ENCODE measurements at places on chromosomes 3 and 15. TPM values are rescaled to one million over a fixed set of nuclear protein-coding genes. Genes with fewer than 3 reads are reported as not detected.

Gene NR1I2
- polyA plus RNA-seq = not detected

Gene GOLGA8Q
- 0.43 TPM for polyA plus RNA-seq

Gene ASB14
- polyA plus RNA-seq = 0.27 TPM

Gene CASR
- not detected for polyA plus RNA-seq

Gene GTF2E1
- polyA plus RNA-seq = 15.9 TPM

Gene IL5RA
- not detected for polyA plus RNA-seq

Gene CAMK2N2
- polyA plus RNA-seq = not detected

Gene CCR3
- polyA plus RNA-seq = not detected

DNA sequence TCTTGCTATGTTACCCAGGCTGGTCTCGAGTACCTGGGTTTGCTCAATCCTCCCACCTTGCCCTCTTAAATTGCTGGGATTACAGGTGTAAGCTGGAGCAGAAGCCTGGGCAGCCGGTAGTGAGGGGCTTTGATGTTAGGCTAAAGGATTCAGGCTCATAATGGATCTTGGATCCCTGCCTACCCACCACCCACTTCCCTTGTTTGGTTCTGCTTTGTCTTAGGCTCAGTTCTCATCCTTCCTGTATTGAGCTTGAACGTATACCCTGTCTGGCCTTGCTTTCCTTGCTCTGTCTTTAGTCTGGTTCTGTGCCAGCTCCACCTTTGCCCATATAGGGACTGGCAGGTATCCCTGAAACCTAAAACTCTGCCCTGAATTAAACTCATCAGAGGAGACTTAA lies 1.7 kb downstream of the PPCDC start:
- no peak for DNase-seq

- DNase-seq = no peak
These were observed 29.6 kb downstream of the CX3CR1 start for GRCh38 chr3:39250116-39250747.

- DNase-seq = no peak
These were observed 3.1 kb upstream of the TTLL3 start for GRCh38 chr3:9806688-9807589.

GRCh38 chr15:67839499-67839928 lies 331 bp downstream of the RNU6-1 start:
- no peak for DNase-seq

DNA sequence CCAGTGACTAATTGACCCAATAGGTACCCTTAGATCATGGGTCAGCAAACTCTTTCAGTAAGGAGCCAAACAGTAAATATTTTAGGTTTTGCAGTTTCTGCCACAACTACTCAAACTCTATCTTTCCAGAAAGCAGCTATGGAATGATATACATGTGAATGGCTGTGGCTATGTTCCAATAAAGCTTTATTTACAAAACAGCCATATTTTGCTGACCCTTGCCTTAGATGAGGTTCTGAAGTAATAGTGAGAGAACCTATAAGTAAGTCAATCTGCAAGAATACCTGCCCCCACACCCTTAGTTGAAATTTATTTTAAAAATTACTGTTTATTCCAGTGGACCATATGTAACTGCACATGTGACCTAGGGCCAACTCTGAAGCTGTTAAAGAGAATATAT lies 134.0 kb downstream of the CMSS1 start:
- no peak for DNase-seq

- no peak for DNase-seq
These were observed 519.7 kb downstream of the DIPK2A start for GRCh38 chr3:144491333-144491732.

- DNase-seq = no peak
These were observed 413.7 kb upstream of the TBL1XR1 start for GRCh38 chr3:177610686-177611633.

- DNase-seq = no peak
These were observed 51.0 kb upstream of the PLXND1 start for GRCh38 chr3:129657261-129658046.

DNA sequence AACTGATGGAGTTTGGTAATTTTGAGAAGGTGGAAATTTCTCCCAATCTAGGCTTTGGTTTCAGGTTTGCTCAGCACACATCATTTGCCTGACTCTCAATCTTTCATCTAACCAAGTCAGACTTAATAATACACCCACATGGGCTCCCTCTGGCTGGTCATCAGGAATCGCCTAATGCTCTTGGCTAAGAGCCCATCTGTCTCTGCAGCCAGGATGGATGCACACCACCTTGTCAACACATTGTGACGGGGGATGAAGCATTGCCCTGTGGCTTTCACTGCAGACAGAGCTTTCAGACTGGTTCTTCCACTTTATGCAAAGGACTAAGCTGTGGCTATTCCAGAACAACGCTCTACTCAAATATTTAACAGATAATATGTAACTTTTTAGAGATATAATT lies 3.0 kb upstream of the HDGFL3 start:
- DNase-seq = no peak

- DNase-seq = no peak
These were observed 293.1 kb upstream of the CHRM5 start for GRCh38 chr15:33675246-33675645.

DNA sequence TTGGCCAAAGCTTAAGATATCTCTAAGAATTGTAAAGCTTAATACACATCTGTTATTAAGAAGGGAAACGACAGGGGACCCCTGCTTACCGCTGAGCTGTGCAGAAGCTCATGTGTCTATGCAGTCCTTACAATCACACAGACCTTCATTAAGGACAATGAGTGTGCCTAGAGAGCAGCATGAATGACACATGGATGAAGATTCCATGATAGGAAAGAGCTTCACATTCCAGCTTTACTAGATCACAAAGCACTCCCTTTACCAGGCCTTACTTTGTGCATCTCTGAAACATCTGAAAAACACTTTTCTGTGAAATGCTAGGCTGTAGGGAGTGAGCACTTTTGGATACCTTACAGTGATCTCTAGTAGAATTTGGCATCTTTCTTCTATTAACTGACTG lies 32.0 kb downstream of the RNF168 start:
- DNase-seq = no peak

DNA sequence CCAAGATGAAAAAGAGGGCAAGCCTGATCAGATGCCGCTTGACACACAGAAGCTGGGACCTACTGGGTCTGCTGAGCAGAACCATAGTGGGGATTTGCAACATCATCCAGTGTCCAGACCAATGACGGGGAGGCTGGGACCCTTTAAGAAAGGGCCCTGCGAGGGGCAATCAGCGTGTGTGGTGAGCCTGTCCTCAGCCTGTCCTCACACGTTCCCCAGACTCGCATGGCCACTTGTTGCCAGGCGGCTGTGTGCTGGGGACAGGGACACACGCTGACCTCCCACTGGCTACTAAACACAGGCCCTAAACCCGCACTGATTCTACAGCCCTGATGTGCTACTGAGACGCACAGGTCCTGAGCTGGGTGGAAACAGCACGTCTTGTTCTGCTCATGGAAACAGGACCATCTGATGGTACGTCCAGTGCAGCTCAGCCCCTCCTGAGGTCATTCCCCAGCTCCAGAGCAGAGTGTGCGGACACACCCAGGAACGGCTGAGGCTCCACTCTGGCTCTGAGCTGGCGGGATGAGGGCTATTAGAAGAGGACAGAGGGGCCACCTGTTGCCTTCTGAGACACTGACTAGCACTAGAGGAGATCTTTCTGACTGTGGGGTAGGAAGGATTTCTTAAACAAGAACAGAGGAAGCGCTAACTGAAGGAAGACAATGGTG lies 24.4 kb downstream of the PCSK6 start:
- DNase-seq = no peak

GRCh38 chr3:32522682-32523081 lies 20.0 kb upstream of the CMTM6 start:
- DNase-seq = no peak

- DNase-seq = no peak
These were observed 228.7 kb downstream of the TBL1XR1 start for GRCh38 chr3:176968631-176969030.

DNA sequence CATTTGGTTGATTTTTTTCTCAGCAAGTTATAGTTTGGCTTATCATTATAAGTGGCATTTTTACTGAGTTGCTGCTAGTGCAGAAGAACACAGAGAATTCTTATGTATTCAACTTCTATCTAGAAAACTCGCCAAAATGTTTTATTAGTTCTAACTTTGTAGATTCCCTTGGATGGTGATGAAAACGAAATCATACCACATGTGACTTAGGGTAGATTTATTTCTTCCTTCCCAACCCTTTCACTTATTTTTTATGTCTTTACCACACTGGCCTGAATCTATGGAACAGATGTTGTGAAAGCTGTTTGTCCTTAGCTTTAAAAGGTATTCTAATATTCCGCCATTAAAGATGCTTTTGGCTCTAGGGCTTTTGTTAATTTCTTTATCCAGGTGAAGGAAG lies 503.3 kb upstream of the CFAP20DC start:
- no peak for DNase-seq

Measured in immature natural killer cell (primary cell).